Stimulated activated CD8-positive, alpha-beta memory T cell treated with anti-CD3 and anti-CD28 coated beads, Interleukin-4, amount 100 ng/mL, for 1 hour (primary cell): ENCODE measurements at places on chromosomes 16 and 17.

- DNase-seq: no peak
These were observed 3.9 kb downstream of the RAI1 start for GRCh38 chr17:17684906-17685774.

DNA sequence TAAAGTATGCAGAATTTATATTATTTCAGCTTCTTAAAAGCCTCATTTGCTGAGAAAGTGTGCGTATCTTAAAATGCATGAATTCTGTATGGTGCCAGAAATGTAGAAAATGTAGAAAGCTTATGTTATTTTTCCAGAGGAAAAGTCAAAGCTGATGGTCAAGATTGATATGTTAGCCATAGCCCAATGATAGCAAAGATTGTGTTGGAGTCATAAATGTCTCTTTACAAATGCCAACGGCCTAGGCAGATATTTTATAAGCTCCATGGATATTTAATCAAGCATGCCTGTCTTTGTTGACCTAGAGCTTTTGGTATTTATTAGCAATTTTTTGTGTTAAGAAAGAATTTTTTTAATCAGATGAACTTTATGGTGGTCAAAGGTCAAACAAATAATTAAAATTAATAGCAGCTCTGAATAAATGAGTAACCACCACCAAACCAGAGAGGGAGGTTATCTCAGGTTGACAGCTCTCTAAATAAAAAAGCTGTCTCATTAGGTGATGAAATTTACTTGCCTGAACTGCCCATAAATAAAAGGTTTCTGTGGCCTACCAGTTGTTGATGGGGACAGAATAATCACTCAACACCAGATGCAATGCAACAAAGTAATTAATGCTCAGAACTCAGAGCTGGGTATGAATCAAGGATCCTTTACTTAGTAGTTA is 28.5 kb downstream of the CLEC3A start:
- DNase-seq: no peak

GRCh38 chr16:70681382-70682238 is 4.2 kb downstream of the MTSS2 start:
- no peak for DNase-seq

GRCh38 chr17:11121341-11121985 is 119.5 kb upstream of the SHISA6 start:
- no peak for DNase-seq

DNA sequence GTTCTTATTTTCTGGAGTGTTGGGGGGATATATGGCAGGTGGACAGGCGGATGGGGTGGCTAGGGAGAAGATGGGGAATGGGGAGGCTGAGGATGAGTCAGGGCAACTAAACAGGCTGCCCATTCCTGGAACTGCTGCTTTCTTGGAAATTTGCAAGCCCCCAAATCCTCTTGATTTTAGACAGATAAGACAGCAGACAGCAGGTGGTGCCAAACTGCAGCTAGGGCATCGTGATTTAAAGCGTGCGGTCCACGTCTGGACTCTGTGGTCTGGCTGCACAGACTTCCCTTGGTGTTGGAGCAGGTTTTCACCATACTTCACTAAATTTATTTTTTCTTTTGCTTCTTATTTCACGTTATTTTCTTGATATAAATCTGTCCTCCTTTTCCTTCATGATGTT is 10.9 kb upstream of the KRT24 start:
- no peak for DNase-seq
